HCT116 (cell line): ENCODE measurements at places on chromosomes 5 and 9. TPM values are rescaled to one million over a fixed set of nuclear protein-coding genes. Genes with fewer than 3 reads are reported as not detected.

Gene NR2F1-AS1
- 20.1 TPM for total RNA-seq

Gene FIBCD1
- 26.1 TPM for total RNA-seq

Gene SLC6A18
- total RNA-seq, result not detected

Gene PFN3
- total RNA-seq, result not detected

Gene IL4
- total RNA-seq, result not detected

Gene MRPS2
- total RNA-seq, result 85.1 TPM

Gene TMC1
- total RNA-seq, result 0.57 TPM

Gene CHSY3
- total RNA-seq, result 2.3 TPM

Gene FOXD4
- 2.8 TPM for total RNA-seq

Gene PLCXD3
- total RNA-seq, result not detected
